Mesothelial cell of epicardium (in vitro differentiated cells): ENCODE measurements at places on chromosomes 5 and 9. TPM values are rescaled to one million over a fixed set of nuclear protein-coding genes. Genes with fewer than 3 reads are reported as not detected.
A peak's percentile ranks its signal among the peaks of the same experiment; 100 is the strongest.

PPP1R26 gene
- 25.9 to 27.9 TPM (median 26.9 TPM) in 3 replicates for total RNA-seq

ARL14EPL gene
- total RNA-seq: 0.25 TPM in 1 of 3 replicates, not detected in the others

LCN9 gene
- total RNA-seq: 0.97 to 1.7 TPM (median 1.4 TPM) in 3 replicates

SLC36A2 gene
- total RNA-seq: not detected in 3 replicates

C1QTNF3 gene
- total RNA-seq: 8.5 to 9.8 TPM (median 9.5 TPM) in 3 replicates

PCBD2 gene
- total RNA-seq: 15.7 to 18.5 TPM (median 15.9 TPM) in 3 replicates

CDKN2A gene
- 79.5 to 88.5 TPM (median 86.1 TPM) in 3 replicates for total RNA-seq

- DNase-seq: no peak
- no peak overlapping the region for H3K4me3 ChIP-seq
- no peak overlapping the region for H3K27ac ChIP-seq
- H3K4me1 ChIP-seq: peaks cover 3% of the 10 kb centered on the region
- no peaks in the 10 kb centered on the region for H3K27me3 ChIP-seq
- peaks cover 1% of the 10 kb centered on the region for H3K36me3 ChIP-seq
Observed at GRCh38 chr5:58294598-58295305, 165.1 kb downstream of the PLK2 start.

DNA sequence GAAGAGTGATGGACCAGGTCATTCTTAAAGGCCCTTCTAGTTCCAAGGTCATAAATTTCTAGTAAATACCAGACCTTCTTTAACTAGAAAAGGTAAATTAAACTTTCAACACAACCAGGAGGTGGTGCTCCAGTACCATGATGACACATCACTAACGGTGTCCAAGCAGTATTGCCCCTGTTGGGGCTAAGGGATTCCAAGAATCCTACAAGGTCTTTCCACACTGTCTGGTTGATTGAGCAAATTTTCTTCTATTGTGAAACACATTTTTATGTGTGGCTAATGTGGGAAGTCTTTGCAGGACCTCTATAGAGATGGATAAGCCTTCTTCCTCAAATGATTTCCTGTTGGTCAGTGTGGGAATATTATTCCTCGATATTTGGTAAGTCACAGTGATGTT is 459.6 kb upstream of the PAPPA start:
- H3K4me1 ChIP-seq: no peaks in the 10 kb centered on the region
- no peak overlapping the region for H3K27ac ChIP-seq
- H3K36me3 ChIP-seq: no peaks in the 10 kb centered on the region
- H3K27me3 ChIP-seq: no peaks in the 10 kb centered on the region
- no peak for DNase-seq

GRCh38 chr9:128886211-128886891 is 4.4 kb downstream of the LRRC8A start:
- H3K4me3 ChIP-seq: no peak overlapping the region
- no peak overlapping the region for H3K27ac ChIP-seq

- H3K27me3 ChIP-seq: no peaks in the 10 kb centered on the region
- H3K36me3 ChIP-seq: no peaks in the 10 kb centered on the region
- H3K4me1 ChIP-seq: no peaks in the 10 kb centered on the region
- DNase-seq: no peak
- H3K27ac ChIP-seq: no peak overlapping the region
Observed at GRCh38 chr5:153594785-153595184, 104.3 kb downstream of the GRIA1 start.

- DNase-seq: no peak
- H3K27me3 ChIP-seq: peaks cover 10% of the 10 kb centered on the region
- peaks cover 9% of the 10 kb centered on the region for H3K4me1 ChIP-seq
- no peak overlapping the region for H3K27ac ChIP-seq
Observed at GRCh38 chr5:147898875-147899401, 7.4 kb downstream of the C5orf46 start.

GRCh38 chr5:132947671-132948070 is 15.8 kb downstream of the AFF4 start:
- H3K36me3 ChIP-seq: peaks cover 13% of the 10 kb centered on the region
- H3K4me3 ChIP-seq: no peak overlapping the region
- peaks cover 8% of the 10 kb centered on the region for H3K4me1 ChIP-seq
- H3K27ac ChIP-seq: peak overlapping the region; percentile 8
- no peak for DNase-seq

DNA sequence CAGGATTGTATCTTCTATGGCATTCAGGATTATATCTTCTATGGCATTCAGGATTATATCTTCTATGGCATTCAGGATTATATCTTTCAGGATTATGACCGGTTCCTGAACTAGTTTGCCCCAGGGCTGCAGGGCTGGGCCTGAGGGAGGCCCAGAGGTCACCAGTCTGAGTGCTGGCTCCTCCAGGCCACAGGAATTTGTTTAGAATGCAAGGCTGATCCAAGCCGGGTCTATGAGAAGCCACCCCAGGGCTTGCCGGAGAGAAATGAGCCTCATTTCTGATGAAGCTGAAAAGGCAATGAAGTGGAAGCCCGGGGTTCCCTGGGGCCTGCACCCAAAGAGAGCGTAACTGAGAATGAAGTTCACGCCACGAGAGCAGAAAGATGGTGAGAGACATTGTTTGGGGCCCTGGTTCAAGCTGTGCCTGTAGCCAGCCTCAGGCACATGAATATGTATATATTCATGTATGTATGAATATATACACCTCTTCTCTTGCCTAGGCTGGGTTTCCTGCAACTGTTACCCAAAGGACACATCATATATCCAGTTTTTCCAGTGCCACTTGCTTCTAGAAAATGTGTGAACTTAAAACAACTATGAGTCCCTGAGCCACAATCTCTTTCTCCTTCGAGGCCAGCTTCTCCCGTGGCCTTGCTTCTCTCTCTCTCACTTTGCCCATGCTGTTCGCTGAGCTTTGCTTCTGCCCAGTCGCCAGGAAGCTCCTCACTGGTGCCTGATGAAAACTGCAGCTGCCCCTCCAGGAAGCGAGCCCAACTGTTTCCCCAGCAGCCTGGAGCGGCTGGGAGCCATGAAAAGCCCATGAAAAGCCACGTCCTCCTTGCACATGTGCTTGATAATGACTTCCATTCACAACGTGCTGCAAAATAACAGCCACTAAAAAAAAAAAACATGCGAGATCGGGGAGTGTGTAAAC is 62.3 kb downstream of the GTF3C4 start:
- no peaks in the 10 kb centered on the region for H3K4me1 ChIP-seq
- peaks cover 12% of the 10 kb centered on the region for H3K27me3 ChIP-seq
- no peak overlapping the region for H3K4me3 ChIP-seq
- DNase-seq: no peak

- H3K27ac ChIP-seq: no peak overlapping the region
- no peak overlapping the region for H3K4me3 ChIP-seq
- peaks cover 1% of the 10 kb centered on the region for H3K36me3 ChIP-seq
- no peak for DNase-seq
Observed at GRCh38 chr5:25619273-25619672, 974.5 kb upstream of the CDH10 start.

GRCh38 chr5:138752951-138753793 is at the start of gene CTNNA1:
TSS of gene CTNNA1 (plus strand) at chr5:138753425. CDS start at chr5:138781925, 28,500 bp downstream.
- peaks cover 25% of the 10 kb centered on the region for H3K4me1 ChIP-seq
- H3K4me3 ChIP-seq: peak within 1 kb of the TSS; percentile 87
- no peaks in the 10 kb centered on the region for H3K27me3 ChIP-seq
- DNase-seq: peak; percentile 77

- H3K4me1 ChIP-seq: peaks cover 25% of the 10 kb centered on the region
- DNase-seq: no peak
- peak overlapping the region; percentile 9 for H3K27ac ChIP-seq
- H3K4me3 ChIP-seq: no peak overlapping the region
Observed at GRCh38 chr5:119417891-119418605, 34.2 kb upstream of the HSD17B4 start.

GRCh38 chr9:38047301-38048251 is 21.5 kb downstream of the SHB start:
- peaks cover 3% of the 10 kb centered on the region for H3K36me3 ChIP-seq
- no peaks in the 10 kb centered on the region for H3K27me3 ChIP-seq
- H3K4me1 ChIP-seq: peaks cover 55% of the 10 kb centered on the region
- no peak for DNase-seq

DNA sequence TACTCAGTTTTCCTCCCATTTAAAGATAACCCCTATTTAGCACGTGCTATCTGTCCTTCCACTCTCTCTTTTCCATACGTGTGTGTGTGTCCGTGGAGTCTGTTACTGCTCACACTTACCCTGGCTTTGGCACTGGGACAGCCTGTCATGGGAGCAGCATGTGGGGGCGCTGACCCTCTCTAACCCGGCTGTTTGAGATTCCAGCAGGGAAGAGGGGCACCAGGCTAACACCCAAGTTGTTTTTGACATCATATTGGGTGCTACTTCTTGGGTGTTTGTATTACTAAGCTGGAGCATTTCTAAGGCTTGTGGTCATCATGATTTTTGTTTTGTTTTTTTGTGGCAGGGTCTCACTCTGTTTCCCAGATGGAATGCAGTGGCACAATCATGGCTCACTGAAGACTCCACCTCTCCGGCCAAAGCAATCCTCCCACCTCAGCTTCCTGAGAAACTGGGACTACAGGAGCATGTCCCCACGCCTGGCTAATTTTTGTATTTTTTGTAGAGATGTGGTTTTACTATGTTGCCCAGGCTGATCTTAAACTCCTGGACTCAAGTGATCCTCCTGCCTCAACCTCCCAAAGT is 56.9 kb upstream of the SIMC1 start:
- no peaks in the 10 kb centered on the region for H3K36me3 ChIP-seq
- DNase-seq: no peak
- no peak overlapping the region for H3K27ac ChIP-seq
- H3K4me1 ChIP-seq: no peaks in the 10 kb centered on the region
- H3K4me3 ChIP-seq: no peak overlapping the region

DNA sequence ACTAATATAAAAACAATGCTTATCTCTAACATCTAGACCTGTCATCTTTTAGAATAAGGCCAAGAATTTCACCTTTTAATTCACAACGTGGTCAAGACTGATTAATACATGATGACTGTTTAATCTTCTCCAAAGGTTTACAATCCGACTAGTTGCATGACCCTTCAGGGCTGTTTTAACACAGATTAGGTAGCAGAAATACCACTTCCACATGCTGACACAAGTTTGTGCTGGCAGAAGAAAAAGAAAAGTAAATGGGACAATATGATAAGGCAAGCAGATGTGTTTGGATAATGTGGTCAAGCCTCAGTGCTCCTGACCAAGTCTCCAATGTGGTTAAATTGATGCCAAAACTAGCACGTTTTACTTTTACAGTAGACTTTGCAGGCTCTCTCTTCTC is 31.1 kb downstream of the SEMA6A start:
- peak overlapping the region; percentile 33 for H3K27ac ChIP-seq
- H3K36me3 ChIP-seq: peaks cover 19% of the 10 kb centered on the region
- no peak overlapping the region for H3K4me3 ChIP-seq

GRCh38 chr9:21357479-21358460 is 7.1 kb upstream of the IFNA6 start:
- H3K36me3 ChIP-seq: peaks cover 4% of the 10 kb centered on the region
- peaks cover 11% of the 10 kb centered on the region for H3K4me1 ChIP-seq
- no peaks in the 10 kb centered on the region for H3K27me3 ChIP-seq
- DNase-seq: no peak
- H3K27ac ChIP-seq: peak overlapping the region; percentile 61

GRCh38 chr5:122236270-122237040 is 75.6 kb upstream of the SNCAIP start:
- no peak overlapping the region for H3K27ac ChIP-seq
- H3K27me3 ChIP-seq: no peaks in the 10 kb centered on the region
- peaks cover 2% of the 10 kb centered on the region for H3K36me3 ChIP-seq
- no peak for DNase-seq
- no peak overlapping the region for H3K4me3 ChIP-seq
- H3K4me1 ChIP-seq: peaks cover 4% of the 10 kb centered on the region

GRCh38 chr5:80712919-80713318 is 58.1 kb upstream of the DHFR start:
- no peaks in the 10 kb centered on the region for H3K27me3 ChIP-seq
- H3K4me1 ChIP-seq: no peaks in the 10 kb centered on the region
- no peak overlapping the region for H3K27ac ChIP-seq

- no peaks in the 10 kb centered on the region for H3K27me3 ChIP-seq
- H3K4me3 ChIP-seq: no peak overlapping the region
- DNase-seq: no peak
- no peak overlapping the region for H3K27ac ChIP-seq
Observed at GRCh38 chr5:180848878-180849277, 12.2 kb downstream of the ZFP62 start.

DNA sequence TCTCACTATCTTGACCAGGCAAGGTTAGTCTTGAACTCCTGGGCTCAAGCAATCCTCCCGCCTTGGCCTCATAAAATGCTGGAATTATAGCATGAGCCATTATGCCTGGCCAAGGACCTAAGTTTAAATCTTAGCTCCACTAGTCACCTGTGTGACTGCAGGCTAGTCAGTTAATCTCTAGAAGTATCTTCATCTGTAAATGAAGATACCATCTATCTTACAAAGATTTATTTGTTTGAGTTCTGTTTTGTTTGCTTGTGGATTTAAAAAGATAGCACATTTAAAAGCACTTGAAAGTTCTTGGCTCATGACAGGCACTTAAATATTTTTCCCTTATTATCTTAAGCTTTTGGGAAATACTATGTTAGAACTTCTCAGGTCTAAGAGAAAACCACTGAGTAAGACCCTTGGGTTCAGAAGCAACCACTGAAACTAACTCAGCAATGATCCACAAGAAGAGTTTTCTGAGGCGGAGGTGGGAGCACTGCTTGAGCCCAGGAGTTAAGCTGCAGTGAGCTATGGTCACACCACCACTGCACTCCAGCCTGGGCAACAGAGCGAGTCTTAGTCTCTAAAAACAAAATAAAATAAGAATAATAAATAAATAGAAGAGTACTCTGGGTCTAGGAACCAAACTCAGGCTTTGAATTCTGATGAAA is 19.1 kb downstream of the TMEM245 start:
- H3K36me3 ChIP-seq: peaks cover 26% of the 10 kb centered on the region
- H3K27ac ChIP-seq: peak overlapping the region; percentile 41
- no peaks in the 10 kb centered on the region for H3K27me3 ChIP-seq
- DNase-seq: no peak
- no peak overlapping the region for H3K4me3 ChIP-seq
- H3K4me1 ChIP-seq: peaks cover 55% of the 10 kb centered on the region

DNA sequence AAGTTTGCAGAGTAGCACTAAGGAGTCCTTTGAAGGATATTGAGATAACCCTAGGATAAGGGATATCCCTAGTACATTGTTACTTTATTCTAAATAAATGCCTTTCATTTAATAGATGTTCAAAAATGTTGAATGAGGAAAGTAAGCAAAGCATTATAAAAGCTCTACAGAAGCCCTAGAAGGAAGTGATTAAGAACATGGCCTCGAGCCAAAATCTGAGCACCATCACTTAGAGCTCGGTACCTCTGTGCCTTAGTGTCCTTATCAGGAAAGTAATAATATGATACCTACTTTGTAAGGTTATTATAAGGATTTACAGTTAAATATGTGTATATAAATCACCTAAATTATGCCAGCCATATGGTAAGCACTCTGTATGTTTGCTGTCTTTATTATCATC is 242.6 kb downstream of the KIAA0825 start:
- no peak for DNase-seq
- H3K4me1 ChIP-seq: peaks cover 6% of the 10 kb centered on the region
- no peaks in the 10 kb centered on the region for H3K27me3 ChIP-seq
- peaks cover 3% of the 10 kb centered on the region for H3K36me3 ChIP-seq
- no peak overlapping the region for H3K27ac ChIP-seq
